ENCODE measurements at places on chromosomes 5 and 9.

DNA sequence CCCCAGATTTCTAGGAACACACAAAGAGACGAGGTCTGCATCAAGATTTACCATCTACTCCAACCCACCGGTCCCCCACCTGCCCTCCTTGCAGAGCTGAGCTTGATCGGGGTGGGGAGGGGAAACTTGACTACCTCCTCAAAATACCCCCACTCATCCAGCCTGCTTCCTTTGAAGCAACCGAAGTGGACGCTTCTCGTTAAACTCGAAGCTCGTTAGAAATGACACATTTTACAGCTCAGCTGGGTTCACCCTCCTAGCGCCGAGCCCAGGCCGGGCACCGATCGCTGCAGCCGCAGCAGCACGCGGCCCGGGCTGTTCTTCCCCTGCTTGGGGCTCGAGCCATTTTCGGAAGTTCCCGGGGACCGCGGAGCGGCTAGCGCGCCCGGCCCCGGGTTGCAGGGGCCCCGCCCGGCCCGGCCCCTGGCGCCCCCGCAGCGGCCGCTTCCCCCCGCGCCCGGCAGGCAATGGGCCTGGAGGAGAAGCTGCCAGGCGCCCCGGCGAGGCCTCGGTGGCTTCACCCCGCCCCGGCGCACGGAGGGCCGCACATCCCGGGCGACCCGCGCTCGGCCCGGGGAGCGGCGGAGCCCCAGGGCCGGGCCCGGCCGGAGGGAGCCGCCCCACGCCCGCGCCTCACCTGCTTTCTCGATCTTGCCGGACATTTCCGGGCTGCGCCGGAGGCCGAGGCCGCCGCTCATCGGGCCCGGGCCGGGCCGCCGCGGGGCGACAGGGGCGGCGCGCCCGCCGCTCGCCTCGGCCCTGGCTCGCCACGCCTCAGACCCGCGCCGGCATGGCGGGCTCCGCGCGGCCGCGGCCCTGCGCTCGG is 530 bp downstream of the RAPGEF1 start:
- DNase-seq, result peak; percentile 47

GRCh38 chr9:121309171-121309570 is 41.2 kb downstream of the GSN start:
- no peak for DNase-seq

DNA sequence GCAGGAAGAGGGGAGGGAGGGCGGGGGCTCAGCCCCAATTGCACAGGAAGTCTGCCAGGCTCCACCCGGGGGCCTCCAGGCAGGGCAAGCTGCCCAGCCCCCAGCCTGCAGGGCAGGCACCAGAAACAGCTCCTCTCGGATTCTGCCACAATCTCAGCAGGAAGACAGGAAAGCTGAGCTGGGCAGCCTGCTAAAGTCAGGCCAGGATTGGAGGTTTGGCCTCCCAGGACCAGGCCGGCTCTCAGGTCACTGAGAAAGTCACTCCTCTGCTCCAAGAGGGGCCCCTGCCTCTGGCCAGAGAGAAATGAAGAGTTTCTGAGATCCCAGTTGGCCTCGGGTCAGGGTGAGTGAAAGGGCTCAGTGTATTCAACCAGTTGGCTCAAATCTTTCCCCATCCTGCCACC is 54.6 kb upstream of the STXBP1 start:
- no peak for DNase-seq

GRCh38 chr9:95000821-95001220 is 274.3 kb downstream of the AOPEP start:
- DNase-seq, result no peak

DNA sequence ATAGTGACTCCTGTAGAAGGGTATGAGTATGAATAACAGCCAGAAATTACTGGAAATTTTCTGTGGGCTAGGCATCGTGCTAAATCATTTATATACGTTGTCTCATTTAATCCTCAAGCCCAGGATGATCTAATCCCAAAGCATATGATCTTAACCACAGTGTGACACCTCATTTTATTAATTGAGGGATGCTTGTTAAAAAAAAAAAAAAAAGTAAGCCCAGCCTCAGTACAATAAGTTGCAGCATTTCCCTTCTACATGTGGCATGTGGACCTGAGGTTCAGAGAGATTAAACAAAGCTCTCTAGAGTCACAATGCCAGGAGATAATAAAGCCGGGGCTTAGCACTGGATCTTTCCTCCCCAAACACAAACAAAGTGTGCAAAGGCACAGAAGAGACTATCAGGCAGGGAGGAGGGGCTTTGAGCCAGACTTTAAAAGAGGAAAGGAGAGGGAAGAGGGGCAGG is 49.5 kb downstream of the KLF4 start:
- no peak for DNase-seq

GRCh38 chr9:96333958-96334357 is 32.0 kb upstream of the HSD17B3 start:
- no peak for DNase-seq

- DNase-seq, result no peak
Observed at GRCh38 chr9:75930730-75931321, 40.4 kb downstream of the PCSK5 start.

DNA sequence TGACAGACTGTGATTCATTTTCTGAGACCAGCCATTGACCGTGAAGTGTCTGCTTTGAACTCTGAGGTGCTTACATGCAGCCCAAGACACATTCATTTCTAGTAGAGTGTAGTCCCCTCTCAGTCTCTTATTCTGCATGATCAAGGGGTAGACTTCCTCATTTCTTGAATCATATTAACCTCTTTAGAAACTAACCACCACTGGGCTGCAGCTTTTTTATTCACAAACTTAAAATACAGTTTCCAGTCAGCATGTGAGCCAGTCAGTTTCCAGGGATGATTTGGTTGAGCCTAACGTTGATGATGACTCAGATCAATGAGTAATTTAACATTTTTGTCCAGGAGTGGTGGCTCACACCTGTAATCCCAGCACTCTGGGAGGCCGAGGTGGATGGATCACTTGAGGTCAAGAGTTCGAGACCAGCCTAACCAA is 59.2 kb downstream of the OTULIN start:
- DNase-seq, result no peak

GRCh38 chr9:29796291-29796952 is 2223.1 kb upstream of the C9orf72 start:
- DNase-seq, result no peak

GRCh38 chr9:5665059-5665458 is 36.2 kb downstream of the RIC1 start:
- DNase-seq, result no peak

DNA sequence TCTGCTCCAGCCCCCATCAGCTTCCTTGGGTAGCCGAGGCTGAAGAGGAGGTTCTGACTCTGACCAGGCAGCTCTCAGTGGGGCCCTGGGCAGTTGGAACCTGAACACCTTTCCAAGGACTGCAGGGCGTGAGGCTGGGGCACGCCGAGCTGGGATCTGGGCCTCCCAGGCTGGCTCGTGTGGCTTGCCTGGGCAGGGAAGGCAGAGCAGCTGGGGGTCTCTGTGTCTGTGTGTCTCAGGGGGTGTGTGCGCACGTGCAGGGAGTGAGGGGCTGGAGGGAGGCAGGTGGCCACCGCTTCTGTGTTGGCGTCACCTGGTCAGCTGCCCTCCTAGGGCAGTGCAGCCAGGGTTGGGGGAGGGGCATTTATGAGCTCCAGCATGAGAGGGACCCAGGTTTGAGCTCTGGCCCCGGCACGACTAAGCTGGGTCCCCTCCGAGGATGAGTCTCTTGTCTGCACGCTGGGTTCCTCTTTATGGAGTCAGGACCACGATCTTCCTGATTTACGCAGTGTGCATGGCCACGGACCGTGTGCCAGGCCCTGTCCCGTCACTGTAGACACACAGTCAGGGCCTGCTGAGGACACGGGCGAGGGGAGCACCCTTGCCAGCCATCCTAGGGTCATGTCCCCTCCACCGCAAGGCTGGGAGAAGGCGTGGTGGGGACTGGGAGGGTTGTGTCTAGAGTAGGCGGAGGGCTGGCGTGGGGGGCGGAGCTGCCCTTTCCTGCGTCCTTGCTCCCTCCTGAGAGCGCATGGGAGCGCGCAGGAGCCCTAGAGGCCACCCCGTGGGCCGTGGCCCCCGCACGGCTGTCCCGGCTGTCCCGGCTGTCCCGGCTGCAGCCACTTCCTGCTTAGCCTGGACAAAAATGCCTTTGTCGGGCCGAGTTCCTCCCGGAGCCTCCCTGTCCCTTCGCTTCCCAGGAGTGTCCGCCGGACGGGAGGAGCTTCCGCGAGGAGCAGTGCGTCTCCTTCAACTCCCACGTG is 4.6 kb downstream of the ADAMTSL2 start:
- DNase-seq, result no peak

GRCh38 chr9:98842510-98842909 is 35.0 kb downstream of the GALNT12 start:
- no peak for DNase-seq

DNA sequence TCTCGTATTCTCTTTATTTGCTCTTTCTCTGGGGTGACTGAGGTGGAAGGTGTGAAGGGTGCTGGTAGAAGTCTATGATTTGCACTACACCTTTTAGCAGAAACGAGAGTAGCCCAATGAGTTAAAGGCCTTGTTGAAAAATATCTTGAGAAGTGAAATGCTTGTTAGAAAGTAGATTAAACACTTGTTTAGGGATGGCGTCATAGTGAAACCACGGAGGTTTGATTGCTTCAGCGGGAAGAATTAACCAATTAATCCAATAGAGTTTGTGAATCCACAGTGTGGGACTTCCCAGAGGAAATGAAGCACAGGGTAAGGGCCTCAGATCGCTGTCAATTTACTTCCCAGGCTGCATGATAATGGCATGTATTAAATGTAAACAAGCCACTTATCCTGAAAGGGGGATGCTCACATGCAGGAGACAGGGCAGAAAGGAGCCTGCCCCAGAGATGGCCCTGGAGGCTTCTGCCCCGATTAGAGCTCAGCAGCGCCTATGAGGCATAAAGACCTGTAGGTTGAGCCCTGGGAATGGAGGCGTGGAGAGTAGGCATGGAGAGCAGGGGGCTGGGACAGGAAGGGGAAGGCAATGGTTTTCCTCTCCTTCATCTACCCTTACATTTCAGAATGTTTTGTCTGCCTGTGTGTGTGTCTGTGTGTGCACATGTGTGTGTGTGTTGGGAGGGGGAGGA is 1.5 kb downstream of the FAM170A start:
- no peak for DNase-seq

- DNase-seq, result peak; percentile 22
Observed at GRCh38 chr5:11182441-11183080, 421.5 kb upstream of the DAP start.

GRCh38 chr9:8857068-8857925 is 1057.7 kb upstream of the DMAC1 start:
- DNase-seq, result peak; percentile 58

GRCh38 chr5:177133853-177134696 is 502 bp downstream of the NSD1 start:
- peak; percentile 79 for DNase-seq

DNA sequence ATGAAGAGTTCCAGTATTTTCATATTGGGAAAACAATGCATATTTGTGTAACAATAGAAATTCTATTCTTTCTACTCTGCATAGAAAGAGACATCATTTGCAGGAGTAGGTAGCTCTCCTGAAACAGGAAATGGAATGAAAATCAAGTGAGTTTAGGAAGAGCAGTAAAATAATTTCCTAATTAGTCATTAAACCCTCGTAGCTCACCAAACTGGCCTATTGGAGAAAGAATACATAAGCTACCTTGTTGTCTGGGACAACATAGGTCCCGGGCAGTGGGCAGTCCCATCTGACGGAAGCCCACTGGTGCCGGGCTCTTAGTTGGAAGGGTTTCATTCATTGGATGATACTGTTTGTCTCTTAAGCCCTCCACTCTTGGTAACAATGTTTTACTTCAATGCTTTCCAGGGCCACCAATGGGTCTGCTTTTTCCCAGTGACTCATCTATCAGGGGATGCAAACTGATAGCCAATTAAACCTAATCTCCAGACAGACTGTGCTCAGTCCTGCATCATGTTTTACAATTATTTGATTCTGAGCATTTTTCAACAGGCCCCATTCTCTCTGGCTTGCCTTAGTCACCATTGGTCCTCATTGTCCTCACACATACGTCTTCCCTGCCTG is 46.5 kb downstream of the GNA14 start:
- no peak for DNase-seq

GRCh38 chr5:32163785-32164184 is 10.3 kb downstream of the GOLPH3 start:
- DNase-seq, result no peak

GRCh38 chr9:35476596-35476995 is 13.3 kb upstream of the RUSC2 start:
- DNase-seq, result no peak

GRCh38 chr9:4738866-4739586 is 2.0 kb downstream of the AK3 start:
- no peak for DNase-seq

DNA sequence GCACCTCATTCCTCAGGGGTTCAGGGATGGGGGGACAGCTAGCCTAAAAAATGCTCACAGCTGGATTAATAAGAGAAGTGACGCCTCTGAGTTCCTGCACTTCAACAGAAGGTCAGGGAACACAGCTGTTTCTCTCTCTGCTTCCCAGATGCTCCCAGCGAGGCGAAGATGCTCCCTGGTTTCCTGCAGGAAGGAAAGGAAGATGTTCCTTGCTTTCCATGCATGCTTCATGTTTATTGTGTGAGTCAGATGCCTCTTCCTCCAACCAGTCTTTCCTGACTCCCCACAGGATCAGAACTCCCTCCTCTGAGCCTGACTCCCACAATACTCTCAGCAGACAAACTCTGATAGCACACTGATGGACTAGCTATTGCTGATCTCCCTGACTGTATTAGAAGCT is 71.9 kb downstream of the MFAP3 start:
- DNase-seq, result no peak

DNA sequence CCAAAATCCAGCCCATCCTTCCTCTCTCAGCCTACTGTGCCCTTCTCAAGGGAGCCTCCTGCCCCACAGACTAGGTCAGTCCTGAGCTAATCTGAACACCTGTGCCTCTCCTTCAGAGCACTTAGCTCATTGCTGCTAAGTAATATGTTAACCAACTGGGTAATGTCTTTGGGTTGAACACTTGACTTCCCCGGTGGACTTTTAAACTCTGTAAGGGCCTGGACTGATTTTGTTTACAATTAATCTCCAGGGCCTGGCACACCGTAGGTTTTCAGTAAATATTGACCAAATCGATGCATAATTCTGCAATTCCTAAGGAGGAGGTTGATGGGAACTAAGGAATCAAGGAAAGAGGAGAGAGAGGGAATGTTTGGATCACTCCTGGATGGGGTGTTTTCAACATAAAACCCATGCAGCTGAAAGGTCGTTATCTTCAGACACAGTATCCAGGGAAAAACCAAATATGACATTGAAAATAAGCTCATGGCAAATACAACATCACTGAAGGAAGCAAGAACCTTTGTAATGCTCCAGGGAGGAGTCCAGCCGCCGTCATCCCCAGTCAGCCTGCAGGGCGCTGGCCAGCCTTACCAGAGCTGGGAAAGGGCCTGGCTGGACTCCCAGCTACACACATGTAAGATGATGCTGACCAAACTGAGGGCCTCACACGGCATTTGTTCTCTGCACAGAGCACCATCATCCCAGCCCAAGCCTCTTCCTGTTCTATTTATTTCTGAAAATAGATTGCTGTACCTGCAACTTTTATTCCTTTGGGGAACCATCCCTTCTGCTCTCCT is 166.3 kb downstream of the C5orf15 start:
- DNase-seq, result no peak

DNA sequence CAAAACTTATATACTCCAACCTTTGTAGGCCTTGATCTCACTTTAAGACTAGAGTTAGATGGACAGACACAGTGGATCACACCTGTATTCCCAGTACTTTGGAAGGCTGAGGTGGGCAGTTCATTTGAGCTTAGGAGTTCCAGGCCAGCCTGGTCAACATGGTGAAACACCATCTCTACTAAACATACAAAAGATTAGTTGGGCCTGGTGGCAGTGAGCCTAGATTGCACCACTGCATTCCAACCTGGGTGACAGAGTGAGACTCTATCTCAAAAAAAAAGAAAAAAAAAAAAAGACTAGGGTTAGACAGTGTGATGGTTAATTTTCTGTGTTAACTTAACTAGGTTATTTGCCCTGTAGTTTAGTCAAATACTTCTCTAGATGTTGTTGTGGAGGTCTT is 74.1 kb downstream of the CFAP95 start:
- DNase-seq, result no peak

All from WTC11 (cell line).